RWPE2 (cell line): ENCODE measurements at places on chromosomes 4 and X.

GRCh38 chr4:180696460-180697092, 1546.6 kb upstream of the TENM3 start:
- DNase-seq, result no peak

DNA sequence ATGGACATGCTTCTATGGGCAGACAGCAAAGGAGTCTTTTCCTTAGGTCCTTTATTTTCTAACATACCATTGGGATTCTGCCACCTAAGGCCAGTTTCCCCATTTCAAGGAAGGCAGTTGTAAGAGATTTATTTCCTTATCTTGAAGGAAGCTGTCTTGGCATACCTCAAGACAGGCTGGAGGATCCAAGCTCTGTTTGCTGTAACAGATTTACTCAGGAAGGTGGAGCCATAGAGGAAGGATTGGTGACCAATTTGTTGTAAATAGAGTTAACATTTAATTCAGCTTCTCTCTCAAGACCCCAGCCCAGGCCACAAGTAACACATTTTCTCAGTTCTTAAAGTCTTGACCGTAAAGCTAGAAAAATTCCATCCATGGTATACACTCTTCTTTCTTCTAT, 131.6 kb upstream of the TENM3 start:
- no peak for DNase-seq

DNA sequence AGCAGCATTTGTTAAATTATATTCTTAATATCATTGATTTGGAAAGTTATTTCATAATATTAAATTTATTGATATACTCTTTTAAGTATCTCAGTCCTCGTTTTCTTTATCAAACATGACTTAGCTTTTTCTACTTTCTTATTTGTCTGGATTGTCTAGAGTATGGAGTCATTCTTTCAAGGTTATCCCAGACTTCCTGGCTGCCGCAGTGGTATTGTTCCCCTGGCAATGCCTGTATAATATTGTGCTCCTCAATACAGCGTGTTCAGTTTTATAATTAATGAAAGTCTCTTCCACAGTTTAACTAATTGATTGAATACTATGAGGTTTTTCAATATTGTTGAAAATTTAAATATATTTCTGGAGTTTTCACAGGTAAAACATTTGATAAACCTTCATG, 310.9 kb downstream of the ANKRD50 start:
- DNase-seq, result no peak

GRCh38 chr4:186027405-186027804, 41.6 kb upstream of the TLR3 start:
- DNase-seq, result no peak

DNA sequence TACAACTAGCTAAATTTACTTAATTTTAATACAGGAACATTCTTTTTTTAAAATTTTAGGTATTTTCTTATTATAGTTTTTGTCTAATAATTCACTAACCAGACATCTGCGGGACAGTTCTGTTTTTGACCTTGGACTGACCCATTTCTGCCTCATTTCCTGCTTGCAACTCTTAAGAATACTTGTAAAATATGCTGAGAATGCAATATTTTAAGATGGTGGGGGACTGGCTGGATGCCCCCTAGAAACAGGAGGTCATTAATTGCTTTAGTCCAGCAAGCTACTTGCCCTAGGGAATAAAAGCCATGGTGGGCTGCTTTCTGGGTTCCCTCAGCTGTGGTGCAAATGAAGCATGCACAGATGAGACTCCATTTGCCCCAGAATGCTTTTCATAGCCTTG, 2348.4 kb downstream of the PCDH7 start:
- DNase-seq, result no peak

DNA sequence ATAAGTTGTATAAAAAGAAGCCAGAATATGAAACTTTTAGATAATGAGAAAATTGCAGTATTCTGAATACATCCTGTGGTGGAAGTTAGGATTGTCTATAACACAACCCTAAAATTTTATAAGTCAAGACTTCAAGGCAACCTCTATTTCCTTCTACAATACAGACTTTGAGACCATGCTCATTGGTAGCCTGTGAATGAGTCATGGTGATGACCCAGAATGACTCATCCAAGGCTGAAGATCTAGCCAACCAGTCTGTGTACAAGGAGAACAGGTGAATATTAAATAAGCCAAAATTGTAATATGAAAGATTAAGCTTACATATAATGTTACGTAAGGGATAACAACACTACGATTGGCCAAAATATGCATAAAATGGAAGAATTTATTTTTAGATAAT, 475.9 kb upstream of the GALNT7 start:
- DNase-seq, result no peak

DNA sequence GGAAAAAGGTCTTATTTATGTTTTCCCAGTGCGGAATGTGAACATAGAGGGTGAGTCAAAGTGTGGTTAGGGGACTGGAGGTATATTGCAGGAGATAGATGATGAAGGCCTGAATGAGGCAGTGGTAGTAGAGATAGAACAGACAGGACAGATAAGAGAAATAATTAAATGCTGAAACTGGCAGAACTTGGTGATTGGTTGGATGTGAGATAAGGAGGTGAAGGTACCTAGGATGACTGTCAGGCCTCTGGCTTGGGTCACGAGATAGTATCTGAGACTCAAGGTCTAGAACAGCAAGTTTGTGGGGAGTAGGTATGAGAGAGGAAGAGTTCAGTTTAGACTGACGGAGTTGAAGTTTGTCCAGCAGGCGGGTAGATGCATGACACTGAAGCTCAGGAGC, 3.5 kb downstream of the MND1 start:
- DNase-seq, result no peak

DNA sequence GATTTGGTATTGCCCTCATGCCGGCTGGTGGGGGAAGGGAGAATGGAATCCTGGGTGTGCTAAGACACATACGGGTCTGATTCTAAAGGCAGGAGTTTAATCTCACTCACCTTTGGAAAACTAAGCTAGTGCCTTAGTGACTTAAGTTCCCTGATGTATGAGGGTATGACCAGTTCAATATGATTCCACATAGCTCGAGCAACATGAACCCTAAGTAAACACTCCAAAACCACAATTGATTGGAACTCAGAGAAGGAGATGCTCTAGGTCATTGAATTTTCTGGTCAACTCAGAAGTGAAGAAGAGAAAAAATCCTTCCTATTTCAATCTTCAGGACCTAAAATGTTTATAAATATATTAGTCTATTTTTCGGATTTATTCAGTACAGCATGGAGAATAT, 420.1 kb upstream of the INTU start:
- DNase-seq, result no peak

DNA sequence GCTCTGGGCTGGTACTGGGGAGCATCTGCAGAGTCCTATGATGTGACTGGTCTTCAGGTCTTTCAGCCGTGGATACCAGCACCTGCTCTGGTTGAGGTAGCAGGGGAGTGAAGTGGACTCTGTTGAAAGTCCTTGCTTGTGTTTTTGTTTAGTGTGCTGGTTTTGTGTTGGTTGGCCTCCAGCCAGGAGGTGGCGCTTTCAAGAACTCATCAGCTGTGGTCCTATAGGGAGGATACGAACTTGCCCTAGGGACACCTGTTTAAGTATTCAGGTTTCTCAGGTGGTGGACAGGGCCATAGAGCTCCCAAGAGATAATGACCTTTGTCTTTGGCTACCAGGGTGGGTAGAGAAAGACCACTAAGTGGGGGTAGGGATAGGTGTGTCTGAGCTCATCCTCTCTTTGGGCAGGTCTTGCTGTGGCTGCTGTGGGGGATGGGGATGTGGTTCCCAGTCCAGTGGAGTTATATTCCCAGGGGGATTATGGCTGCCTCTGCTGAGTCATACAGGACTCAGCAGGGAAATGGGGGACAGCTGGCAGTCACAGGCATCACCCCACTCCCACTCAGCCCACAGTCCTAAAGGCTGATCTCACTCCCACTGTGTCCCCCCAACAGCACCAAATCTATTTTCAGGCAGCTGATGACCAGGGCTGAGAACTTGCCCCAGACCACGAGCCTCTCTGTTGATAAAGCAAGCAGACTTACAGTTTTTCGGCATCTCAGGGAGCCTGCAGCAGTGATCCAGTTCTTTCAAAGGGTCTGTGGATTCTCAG, 24.1 kb downstream of the MSMO1 start:
- DNase-seq, result no peak

DNA sequence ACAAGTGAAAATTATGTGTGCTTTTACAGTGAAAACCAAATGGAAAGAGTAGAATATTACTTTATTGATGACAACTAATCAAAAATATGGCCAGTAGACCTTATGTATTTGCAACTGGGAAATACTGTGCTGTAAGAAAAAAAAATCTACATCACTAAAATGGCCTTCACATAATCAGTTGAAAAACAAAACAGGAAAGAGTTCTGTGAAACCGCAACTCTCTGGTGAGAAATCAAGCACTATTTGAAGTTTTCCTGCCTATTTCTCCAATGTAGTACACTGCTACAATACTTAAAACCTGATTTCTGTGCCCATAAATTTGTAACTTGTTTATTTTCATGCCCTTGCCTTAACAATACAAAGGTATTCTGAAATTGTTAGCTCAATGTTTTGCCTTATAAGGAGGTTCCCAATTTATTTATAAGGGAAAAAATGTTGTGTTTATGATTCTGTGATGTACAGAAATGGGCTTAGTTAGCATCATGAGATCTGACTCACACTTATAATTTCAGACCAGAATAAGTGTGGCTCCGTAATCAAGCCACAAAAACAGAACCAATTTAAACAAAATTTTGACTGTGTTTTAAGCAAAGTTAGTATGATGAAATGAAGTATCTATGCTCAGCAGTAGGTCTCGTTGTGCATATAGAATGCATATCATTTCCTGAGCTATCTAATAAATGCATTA, 147.1 kb downstream of the FAT4 start:
- DNase-seq, result no peak

DNA sequence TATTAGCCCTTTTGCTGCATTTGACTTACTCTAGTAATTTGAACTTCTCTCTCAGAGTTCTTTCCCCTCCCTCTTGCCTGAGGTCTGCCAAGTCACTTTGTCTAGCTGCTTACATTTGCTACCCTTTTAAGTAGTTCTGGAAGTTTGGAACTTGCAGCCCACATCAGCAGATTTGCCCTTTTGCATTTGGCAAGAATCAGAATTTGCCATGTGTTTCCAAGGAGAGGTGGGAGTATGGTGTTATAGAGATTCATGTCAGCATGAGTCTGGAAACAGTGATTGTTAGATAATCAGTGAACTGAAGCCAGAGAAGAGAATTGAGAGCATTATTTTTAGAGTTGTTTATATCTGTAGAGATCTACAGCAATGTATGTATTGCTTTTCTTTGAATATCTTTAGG, 52.1 kb downstream of the KLHL34 start:
- DNase-seq, result no peak

GRCh38 chr4:26218677-26219605, 101.9 kb upstream of the RBPJ start:
- DNase-seq, result no peak

- DNase-seq, result no peak
These were observed 324.1 kb upstream of the FAM47C start for GRCh38 chrX:36684053-36684452.

DNA sequence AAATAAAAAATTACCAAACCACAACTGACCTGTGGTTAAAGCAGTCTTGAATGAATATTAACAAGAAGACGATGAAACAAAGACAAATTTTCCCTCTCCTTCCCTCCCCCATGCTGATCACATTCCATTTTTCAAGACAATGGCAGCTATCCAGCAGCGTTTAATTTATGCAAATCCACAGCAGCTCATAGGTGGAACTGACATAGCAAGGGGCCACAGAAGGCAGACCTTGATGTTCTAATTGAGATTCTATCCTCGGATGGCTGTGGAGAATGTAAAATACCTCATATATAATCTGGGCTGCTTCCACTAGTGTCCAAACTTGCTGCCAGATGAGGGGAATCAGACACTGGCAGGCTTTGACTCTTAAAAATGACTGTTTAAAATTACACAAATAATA, 211.5 kb downstream of the CHRDL1 start:
- no peak for DNase-seq

DNA sequence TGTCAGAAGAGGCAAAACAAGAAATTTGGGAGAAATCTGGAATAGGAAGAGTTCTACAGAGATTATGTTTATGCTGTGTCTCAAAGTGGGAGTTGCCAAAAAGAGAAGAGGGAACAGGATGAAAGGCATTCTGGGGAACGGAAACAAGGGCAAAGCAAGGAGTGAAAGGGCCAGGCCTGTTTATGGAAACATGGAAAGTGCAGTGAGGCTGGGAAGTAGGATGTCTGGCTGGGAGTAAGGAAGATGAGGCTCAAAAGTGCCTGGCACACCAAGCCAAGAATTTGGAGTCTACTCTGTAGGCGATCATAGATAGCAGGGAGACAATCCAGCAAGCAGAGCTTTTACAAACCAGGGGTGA, 1.8 kb upstream of the CUL4B start:
- no peak for DNase-seq
